ENCODE measurements at places on chromosomes 6 and 20.
A peak's percentile ranks its signal among the peaks of the same experiment; 100 is the strongest.

DNA sequence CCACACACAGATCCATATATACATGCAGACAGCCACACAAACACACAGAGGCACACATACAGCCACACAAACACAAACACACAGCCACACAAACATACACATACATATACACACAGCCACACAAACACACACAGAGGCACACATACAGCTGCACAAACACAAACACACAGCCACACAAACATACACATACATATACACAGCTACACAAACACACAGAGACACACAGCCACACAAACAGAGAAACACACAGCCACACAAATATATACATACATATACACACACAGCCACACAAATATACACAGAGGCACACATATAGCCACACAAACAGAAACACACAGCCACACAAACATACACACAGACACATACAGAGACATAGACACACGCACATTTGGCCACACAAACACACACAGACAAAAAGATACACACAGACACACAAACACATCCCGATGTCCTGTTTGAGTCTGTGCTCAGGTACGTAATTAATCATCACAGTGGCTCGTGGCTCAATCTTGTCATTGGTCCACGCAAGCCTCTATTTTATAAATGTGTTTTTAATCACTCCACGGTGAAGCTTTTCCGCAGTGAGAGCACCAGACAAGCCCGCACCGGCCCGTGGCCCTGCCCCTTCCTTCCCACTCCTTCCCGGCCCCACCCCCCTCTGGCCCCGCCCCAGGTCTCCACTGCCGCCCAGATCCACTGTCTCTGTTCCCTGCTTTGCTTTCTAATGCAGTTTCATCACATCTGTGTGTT, 135.3 kb downstream of the CDH4 start:
- peak; percentile 70 for DNase-seq

DNA sequence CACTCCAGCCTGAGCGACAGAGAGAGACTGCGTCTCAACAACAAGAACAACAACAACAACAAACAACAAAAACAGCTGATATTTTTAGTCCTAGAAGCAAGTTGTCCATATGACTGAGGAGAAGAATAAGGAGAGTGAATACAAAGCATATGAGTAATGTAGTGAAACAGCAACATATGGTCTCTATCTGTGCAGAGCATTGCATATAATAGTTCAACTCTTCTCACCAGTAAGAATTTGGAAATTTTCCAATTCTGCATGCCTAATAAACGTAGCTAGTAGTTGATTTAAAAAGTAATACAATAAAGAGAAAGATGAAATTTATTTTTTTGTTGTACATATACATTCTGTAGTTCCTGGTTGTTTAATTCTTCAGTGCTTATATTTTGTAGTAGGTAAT, 129.7 kb upstream of the FAM83B start:
- DNase-seq, result no peak

DNA sequence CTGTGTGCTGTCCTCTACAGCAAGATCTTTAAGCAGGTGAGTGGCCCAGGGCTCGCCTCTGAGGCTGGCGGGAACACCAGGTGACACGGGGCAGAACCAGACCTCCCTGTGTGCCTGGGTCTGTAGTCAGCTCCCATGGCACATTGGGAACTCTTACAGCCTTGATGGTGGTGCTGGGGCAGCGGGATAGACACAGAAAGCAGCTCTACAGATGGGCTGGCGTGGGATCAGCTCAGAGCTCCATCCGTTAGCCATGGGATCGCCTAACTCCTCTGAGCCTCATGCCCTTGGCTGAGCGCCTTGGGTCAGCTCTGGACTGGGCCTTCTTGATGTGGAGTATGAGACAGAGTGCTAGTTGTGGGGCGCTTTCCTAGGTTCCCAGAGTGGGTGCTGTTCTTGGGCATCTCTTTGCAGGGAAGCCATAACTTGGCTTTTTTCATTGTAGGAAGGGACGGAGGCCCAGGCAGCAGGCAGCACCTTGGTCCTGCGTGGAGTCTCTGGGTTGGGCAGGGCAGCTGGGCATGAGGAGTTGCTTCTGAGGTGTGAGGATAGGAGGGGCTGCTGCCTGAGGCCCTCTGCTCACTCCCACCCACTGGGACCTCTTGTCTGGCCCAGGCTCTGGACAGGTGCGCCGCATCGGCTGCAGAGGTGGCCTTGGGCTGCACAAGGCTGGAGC, 51.3 kb downstream of the EFCAB8 start:
- DNase-seq, result no peak

DNA sequence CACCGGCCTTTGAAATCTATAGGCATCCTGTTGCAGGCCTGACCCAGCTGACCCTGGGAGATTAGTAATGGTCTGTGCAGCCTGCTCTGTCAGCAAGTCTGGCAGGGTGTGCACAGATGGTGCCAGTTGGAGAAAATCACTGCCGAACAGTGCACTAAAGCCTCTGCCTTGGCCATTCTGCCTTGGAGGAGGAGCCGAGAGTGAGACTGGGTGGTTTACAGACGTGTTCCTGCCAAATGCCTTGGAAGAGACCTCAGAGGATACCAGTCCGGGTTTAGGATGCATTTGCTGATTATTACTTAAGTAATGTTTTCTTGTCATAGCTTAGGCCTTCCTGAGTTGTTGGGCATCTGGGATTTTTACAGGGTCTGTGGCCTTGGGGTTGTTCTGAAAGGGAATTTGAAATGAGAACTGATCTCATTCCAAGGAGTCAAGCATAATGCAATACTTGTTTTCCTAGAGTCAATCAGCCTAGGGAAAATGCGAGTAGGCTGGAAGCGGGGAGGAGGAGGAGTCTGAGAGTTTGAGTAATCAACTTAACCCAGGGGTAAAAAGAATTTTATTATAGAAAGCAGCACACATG, 292.1 kb downstream of the SOX4 start:
- peak; percentile 91 for DNase-seq

- DNase-seq, result peak; percentile 50
These were observed 193.4 kb upstream of the CDYL start for GRCh38 chr6:4582506-4583417.

- DNase-seq, result no peak
These were observed 15.2 kb upstream of the GUCA1A start for GRCh38 chr6:42158011-42158410.

- no peak for DNase-seq
These were observed 15.2 kb downstream of the RSPH4A start for GRCh38 chr6:116631379-116631990.

DNA sequence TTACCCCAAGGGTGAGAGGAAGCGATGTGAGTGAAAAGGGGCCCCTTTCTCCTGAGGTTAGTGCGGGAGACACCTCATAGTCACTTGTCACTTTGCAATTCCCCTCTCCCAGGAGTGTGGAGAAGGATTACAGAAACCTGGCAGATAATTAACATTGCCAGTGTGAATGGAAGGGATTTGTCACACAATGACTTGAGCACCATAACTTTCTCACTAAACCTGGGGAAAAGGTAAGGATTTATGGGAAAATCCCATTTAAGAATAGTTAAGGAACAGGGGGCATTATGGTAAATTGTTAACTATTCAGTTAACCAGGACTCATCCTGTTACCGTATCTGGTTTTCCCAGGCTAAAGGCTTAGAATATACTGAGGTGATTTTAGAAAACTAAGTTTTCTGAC, 219.5 kb upstream of the JAG1 start:
- no peak for DNase-seq

DNA sequence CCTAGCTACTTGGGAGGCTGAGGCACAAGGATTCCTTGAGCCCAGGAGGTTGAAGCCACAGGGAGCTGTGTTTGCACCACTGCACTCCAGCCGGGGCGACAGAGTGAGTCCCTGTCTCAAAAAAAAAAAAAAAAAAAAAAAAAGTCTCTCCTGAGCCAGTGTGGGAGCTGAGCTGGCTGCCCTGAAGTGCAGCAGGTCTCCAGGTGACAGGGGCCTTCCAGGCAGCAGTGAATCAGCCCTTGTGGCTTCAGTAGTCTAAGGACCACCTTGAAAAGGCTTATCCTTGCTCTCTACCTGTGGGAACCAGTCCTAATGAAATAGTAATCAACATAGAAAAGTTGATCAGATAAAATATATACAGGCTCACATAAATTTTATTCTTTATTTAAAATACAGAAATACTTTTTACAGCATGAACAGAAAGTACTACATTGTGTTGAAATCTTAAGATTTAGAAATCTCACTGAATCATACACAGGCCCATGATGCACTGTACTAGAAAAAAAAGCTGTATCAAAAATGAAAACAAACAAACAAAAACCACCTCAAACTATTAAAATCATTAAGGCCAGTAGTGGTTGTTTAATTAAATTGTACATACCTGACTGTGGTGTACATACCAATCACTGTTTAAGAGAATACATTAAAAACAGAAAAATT, 128.9 kb downstream of the SCML4 start:
- DNase-seq, result no peak

DNA sequence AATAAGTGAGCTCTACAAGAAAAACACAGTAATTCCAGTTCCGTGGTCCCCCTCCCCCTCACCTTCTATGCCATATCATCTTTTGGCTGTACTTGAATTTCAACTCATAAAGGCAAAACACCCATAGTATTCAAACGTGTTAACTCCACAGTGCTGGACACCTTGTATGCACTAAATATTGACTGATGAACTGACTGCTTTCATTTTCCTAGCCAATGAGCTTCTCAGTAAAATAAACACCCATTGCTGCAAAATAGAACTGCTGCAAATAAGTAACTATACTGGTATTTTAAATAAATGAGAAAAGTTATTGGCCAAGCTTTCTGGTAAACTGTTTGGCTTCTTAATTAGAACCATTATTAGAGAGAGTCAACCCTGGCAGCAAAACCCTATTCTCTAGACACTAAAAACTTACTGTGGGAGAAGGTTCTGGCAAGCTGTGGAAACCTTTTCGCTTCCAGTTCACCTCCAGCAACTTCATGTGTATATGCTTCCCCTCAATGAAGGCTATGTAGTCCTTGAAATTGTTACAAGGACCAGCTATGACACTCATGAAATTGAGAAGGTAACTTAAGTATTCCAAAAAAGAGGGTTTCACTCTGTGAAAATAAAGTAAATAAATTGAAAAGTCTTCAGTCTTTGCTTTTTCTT, 86.0 kb downstream of the MBOAT1 start:
- DNase-seq, result no peak

DNA sequence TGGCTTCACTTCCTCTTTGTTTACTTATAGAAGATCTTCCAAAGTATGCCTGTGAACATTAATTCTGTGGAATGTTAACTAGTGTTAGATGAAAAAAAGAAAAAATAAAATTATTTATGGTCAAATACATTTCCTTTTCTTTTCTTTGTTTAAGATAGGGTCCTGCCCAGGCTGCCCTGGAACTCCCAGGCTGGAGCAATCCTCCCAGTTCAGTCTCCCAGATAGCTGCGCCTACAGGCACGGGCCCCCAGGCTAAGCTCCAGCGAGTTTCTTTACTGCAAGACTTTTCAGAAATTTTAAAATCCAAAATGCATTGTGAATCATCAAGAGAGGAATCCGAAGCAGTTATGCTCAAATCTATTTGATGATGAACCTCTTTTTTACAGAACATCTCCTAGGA, 39.3 kb upstream of the IL20RA start:
- DNase-seq, result no peak

- no peak for DNase-seq
These were observed 8.8 kb upstream of the CDH22 start for GRCh38 chr20:46316984-46317684.

- peak; percentile 40 for DNase-seq
These were observed 714.6 kb downstream of the CD109 start for GRCh38 chr6:74410630-74411029.

- DNase-seq, result no peak
These were observed 131.6 kb upstream of the PMEPA1 start for GRCh38 chr20:57841297-57841866.

GRCh38 chr6:23855497-23856116, 270.4 kb upstream of the NRSN1 start:
- DNase-seq, result no peak

DNA sequence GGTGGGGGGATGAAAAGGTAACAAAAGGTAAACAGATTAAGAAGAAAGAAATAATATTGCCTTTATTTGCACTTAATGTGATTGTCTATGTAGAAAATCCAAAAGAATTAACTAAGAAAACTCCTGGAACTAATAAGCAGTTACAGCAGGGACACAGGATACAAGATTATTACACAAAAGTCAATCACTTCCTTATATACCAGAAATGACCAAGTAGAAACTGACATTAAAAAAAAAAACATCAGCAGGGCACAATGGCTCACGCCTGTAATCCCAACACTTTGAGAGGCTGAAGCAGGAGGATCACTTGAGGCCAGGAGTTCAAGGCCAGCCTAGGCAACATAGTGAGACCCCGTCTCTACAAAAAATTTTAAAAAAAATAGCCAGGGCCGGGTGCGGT, 123.2 kb upstream of the RIPOR2 start:
- DNase-seq, result no peak

DNA sequence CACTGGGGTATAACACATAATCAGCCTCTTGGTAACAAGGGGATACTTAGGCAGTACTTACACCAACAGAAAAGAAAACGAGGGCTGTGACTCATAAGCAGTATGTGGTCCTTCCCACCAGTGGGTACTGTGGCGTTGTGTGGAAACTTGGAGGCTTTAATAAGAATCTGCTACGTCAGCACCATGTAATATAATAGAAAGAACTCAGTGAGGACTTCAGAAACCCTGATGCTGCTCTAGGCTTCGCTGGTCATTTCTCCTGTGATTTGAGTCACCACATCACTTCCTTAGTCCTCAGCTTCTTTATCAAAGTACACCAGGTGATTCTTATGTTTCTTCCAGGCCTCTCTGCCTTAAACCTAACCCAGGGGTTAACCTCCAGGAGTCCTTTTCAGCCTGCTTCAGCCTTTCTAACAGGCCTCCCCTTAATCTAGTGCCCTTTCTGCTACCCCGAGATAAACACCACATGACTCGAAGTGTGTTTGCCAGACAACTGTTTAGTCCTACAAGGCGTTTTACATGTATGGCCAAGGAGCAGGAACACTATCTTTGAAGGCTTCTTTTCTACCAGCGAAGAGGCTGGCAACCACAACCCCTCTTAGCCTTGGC, 68.5 kb downstream of the FYN start:
- peak; percentile 93 for DNase-seq

DNA sequence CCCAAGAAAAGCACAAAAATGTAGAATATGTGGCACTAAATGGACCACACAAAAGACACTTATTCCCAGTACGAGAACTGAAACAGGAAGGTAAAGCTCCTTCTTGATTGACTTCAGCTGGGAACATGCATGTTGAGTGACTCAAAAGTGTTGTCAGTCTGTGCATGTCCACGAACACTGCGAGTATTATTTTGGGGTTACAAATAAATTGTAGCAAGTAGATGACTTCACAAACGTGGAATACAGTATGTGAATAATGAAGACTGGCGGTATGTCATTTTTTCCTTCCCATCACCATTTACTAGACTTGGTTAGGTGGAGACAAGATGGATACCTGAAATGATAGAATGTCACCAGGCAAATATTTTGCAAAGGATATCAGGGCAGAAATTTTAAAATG, 45.4 kb downstream of the L3MBTL3 start:
- DNase-seq, result no peak
